ENCODE measurements at places on chromosomes 6 and 20.

- DNase-seq, result no peak
Observed at GRCh38 chr6:119628691-119629594, 279.4 kb upstream of the MAN1A1 start.

DNA sequence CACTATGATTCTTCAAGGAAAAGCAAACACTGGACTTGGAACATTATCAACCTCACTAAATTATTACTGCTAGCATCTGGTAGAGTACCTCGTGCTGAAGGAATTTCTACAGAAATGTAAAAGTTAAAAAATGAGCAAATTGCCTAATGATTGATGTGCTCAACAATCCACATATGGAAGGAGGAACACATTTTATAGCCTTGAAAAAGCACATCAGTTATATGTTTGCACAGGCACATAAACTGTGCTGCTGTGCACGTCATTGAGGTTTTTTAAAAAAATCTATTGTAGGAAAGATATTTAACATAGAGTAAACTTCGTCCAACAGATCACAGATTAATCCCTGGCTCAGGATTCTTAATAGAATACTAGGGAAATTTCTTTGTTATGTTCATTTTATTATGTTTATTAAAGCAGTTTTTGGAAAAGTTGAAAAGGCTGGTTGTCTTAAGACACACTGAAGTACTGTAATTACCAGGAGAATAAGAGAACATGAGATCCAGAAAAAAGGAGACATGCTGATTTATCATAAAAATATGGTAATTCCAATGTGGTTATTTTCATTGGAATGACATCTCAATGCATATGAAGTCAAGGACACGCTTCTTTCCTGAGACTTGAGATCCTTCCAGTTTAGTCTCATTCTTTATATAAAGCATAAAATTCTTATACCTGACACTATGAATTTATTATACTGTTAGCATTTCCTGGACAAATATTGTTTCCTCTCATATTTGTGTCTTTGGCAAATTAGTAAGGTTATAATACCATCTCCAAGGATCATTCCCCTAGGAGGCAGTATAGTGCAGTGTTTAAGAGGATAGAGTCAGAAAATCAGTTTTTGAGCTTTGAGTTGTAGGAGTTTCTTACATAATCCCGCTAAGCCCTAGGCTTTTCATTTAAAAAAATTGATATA is 511.1 kb downstream of the TENT5A start:
- no peak for DNase-seq

DNA sequence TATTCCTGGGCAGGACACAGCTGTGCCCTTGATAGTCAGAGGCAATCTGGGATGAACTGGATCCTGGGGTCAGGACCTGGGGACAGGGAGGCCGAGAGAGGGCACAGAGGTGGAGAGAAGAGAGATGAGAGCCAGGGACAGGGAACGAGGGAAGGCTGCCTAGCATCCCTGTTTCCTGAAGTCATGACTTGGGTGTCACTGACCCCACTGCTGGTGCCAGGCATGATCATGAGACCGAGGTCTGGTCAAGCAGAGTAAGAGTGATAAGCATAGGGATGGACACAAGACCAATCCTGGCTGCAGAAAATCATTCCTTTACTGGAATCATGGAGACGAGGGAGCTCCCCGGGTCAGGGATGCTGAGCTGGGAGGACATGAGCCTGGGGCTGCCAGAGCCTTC is 36.1 kb downstream of the FAM110A start:
- no peak for DNase-seq

DNA sequence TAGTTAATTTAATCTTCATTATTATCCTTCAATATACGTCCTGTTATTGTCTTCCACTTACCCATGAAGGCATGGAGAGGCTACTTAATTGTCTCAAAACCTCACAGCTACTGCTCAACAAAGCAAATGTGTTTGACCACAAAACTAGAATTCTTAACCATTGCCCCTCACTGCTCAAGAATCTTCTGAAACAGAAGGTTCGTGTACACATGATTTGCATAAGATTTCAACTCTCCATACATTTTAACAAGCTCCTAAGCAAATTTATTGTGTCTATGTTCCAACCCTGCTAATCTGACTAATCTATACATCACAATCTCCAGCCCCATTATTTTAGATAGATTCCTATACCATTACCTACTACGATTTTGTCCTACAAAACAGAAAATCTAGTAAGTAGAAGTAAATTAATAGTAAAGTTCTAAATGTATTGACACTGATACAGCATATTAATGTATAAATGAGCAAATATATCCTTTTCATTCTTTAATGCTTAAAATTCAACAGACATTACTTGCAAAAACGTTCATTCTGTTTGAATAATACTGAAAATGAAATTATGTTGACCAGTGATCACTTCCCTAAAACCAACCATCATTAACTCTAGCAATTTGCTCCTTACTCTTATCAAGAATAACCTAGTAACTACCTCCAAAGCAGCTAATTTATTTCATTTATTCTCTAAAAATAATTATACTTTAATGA is 89.7 kb upstream of the RNF217 start:
- DNase-seq, result no peak

DNA sequence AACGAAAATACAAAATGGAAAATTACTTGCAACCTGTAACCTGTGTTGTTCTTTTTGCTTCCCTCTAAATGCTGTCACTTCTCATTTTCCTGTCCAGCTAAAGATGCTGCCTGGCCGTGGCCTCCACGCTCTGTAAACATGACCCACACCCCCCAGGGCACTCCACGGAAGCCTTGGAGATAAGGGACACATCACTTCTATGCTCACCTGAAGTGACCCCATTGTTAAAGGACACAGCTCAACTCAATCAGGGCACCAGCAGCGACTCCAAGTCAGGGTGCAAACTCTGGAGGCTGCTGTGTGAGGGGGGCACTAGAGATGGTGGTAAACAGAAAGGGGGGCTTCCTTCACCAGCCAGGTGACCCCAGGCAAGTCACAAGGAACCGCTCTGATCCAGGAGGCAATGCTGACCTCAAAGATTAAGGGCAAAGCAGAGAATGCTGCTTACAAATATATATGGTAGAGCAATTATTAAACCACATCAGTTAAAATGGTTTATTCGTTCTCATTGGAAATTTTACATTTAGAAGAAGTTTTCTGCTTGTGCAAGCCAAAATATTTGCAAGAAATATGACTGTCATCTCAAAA is 13.2 kb downstream of the DIDO1 start:
- no peak for DNase-seq

DNA sequence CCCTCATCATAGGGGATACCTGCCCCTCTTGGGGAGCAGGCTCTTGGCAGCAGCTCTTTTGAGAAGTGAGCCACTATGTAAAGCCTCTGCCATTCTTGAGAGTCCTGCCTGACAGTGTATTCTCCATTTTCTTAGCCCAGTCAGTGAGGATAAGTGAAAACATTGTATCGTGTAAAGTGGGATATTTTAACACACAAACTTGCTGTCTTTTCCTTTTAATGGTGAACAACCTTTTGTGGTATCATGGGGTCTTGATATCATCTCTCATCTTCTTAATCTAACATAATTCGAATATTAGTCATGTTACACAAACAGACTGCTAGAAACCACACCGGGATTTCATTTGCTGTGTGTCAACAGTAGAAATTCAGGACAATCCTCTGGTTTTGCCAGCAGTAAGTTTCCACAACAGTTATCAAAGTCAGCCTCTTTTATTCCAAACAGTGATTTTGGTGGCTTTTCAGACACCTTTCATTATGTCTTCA is 136.2 kb downstream of the HIVEP1 start:
- DNase-seq, result no peak

GRCh38 chr6:17600527-17601385 is 654 bp downstream of the FAM8A1 start:
- peak; percentile 36 for DNase-seq

DNA sequence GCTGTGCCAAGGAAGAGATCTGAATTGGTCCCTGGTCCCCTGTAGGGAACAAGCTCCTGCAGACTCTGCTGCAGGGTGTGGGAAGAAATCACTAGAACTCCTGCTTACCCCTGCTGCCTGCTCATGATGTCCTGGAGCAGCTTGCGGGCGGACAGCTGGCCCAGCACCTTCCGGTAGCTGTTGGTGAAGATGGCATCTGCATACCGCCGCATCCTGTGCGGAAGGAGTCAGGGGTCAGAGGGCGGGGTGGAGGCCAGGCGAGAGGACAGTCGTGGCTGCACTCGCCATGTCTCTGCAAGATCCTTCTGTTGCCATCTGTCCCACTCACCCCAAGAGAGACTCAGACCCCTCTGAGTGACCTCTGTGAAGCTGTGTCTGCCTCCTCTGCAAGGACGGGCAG is 5.3 kb downstream of the GHRH start:
- no peak for DNase-seq

DNA sequence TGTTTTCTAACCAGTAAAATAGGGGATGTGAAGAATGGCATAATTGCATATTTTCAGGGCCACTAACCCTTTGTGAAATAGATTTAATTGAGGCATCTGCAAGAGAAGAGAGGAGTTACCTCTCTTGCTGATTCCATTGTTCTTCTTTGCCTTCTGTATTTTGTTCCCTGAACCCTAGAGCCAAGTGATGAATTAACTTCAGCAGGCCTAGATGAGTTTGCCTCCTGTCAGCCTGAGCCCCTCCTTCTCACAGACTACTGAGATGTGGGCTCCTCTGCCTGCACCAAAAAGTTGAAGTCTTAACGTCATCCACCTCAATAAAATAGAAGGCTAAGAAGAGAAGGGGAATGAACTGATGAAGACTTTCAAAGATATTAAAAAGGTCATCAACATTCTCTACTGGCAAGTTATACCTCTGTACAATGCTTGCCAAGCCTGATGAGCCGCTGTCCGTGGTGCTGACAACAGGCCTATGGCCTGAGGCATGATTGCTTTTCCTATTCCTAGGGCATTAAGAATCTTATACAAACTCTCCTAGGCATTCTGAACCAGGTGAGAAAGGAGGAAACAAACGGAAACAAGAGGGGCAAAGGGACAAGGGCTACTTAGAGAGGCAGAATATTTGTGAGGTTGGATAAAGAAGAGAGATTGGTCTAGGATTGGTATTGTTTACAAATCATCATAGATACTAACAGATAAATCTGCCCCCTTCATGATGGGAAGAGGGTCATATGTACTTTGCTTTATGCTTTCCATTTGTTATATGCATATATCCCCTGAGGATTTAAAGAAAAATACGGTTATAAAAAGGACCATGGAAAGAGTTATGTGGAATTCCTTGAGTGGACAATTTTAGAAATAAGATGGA is 46.8 kb downstream of the CD24 start:
- DNase-seq, result peak; percentile 14

DNA sequence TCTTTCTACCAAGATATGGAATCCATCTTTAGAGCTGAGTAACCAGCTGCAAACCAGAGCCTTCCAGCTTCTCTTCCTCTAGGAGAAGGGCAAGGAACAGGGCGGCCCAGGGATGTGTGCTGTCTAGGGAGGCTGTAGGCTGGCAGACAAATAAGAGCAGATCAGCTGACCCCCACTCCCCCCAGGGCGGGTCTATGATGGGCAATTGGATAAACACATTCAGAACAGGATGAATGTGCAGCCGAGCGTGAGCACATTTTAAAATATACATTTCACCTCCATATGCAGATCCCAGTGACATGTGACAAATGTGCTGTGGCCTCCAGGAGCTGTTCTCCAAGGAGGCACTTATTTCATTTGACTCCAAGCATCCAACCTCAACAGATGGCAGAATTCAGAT is 580.1 kb downstream of the PTPRT start:
- DNase-seq, result no peak

DNA sequence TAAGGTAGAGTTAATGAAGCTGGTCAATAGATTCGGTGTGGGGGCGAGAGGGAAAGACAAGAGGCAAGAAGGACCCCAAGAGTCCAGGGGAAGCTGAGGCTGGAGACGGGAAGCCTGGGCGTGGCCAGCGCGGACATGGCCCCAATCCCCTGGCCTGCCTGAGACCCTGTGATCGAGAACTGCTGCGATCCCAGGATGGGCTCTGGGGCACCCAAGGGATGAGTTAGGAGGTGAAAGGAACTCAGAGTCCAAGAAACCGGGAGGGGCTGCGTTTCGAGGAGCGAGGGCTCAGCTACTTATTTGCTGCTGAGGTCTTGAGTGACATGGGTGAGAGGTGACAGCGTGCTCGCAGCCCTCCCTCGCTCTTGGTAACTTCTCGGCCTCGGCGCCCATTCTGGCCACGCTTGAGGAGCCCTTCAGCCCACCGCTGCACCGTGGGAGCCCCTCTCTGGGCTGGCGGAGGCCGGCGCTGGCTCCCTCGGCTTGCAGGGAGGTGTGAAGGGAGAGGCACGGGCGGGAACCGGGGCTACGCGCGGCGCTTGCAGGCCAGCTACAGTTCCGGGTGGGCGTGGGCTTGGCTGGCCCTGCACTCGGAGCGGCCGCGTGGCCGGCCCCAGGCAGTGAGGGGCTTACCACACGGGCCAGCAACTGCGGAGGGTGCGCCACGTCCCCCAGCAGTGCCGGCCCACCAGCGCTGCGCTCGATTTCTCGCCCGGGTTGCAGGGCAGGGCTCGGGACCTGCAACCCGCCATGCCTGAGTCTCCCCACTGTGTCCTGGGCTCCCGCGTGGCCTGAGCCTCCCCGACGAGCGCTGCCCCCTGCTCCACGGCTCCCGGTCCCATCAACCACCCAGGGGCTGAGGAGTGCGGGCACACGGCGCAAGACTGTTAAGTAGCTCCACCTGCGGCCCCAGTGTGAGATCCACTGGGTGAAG is 58.2 kb downstream of the IRF4 start:
- no peak for DNase-seq

GRCh38 chr6:53906842-53907241 is 112.0 kb downstream of the LRRC1 start:
- no peak for DNase-seq

DNA sequence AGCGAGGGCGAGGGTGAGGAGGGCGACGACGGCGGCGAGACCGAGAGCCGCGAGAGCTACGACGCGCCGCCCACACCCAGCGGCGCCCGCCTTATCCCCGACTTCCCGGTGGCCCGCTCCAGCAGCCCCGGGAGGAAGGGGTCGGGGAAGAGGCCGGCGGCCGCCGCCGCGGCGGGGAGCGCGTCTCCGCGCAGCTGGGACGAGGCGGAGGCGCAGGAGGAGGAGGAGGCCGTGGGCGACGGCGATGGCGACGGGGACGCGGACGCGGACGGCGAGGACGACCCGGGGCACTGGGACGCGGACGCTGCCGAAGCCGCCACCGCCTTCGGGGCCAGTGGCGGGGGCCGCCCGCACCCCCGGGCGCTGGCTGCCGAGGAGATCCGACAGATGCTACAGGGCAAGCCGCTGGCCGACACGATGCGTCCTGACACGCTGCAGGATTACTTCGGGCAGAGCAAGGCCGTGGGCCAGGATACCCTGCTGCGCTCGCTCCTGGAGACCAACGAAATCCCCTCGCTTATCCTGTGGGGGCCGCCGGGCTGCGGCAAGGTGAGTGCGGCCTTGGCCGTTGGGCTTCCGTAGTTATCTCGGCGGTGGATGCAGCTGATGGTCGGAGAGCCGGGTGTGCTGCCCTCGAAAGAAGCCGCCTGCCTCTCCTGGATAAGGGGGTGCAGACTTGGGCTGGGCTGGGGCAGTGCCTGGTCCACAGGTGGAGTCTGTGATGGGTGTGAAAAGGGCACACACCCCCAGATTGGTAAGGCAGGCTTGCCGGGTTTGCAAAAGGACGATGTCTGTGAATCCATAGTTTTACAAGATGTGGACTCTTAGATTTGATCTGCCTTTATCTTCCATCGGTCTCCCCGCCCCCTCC is 938 bp downstream of the WRNIP1 start:
- peak; percentile 50 for DNase-seq

- no peak for DNase-seq
Observed at GRCh38 chr20:48538058-48538825, 289.6 kb downstream of the PREX1 start.

GRCh38 chr6:136774228-136775041 is 17.8 kb downstream of the MAP3K5 start:
- no peak for DNase-seq

GRCh38 chr6:53119772-53120409 is 28.8 kb downstream of the GCM1 start:
- no peak for DNase-seq

Measured in activated T-cell treated with anti-CD3 and anti-CD28 coated beads for 48 hours (primary cell).